ENCODE measurements at places on chromosomes 11 and 22.
A peak's percentile ranks its signal among the peaks of the same experiment; 100 is the strongest.

- peak; percentile 7 for DNase-seq
Measured at GRCh38 chr11:16226245-16226644, 130.1 kb downstream of the SOX6 start.

DNA sequence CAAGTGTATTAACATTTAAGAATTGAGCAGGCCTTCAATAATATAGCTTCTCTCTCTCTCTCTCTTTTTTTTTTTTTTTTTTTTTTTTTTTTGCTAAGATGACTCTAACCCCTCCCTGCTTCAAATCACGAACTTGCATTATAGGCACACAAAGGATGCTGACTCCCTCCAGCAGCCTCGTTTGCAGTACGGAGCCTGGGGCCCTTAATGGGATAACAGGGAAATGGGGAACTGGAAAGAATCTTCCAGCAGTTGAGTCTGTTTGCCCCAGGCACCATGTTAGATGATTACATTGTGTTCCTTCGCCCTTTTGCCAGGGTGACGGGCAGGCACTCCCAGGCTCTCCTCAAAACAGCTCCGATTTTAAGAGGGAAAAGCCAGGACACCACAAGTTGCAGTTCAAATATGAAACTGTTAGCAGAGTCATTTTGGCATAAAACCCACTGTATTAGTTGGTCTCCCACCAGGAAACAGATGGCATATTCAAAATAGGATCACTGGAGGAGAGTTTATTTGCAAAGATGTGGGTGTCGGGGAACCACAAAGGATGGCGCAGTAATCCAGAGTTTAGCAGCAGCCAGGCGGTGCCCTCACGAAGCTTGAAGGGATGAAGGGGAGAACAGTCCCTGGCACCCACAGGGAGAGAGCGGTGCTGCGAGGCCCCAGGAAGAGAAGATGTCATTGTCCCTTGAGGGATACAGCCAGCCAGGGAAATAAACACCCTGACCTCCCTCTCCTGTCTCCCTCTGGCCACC is 26.5 kb upstream of the TREH start:
- no peak for DNase-seq

- DNase-seq: no peak
Measured at GRCh38 chr11:17974246-17974645, 38.6 kb downstream of the SERGEF start.

GRCh38 chr11:87359401-87359800 is 321.7 kb downstream of the TMEM135 start:
- no peak for DNase-seq

GRCh38 chr11:71186806-71187205 is 65.6 kb downstream of the SHANK2 start:
- DNase-seq: no peak

- no peak for DNase-seq
Measured at GRCh38 chr11:76147106-76147740, 59.1 kb downstream of the WNT11 start.

DNA sequence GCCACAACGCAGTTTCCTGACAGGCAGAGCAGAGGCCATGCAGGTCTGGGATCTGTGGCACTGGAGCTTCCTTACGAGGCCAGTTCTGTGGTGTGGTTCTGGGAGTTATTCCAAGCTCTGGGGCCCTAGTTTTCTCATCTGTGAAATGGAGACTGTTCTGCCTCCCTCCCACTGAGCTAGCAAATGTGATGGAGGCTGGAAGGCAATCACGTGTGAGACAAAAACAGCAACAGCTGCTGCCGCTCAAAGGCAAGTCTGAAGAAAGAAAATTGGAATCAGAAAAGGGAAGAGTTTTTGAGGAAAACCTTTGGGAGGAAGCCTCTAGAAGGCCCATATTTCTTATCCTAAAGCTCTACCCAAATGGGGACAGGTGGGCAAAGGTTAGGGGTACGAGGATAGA is 8.3 kb upstream of the RIC3 start:
- no peak for DNase-seq

- DNase-seq: no peak
Measured at GRCh38 chr11:43119275-43119970, 192.4 kb upstream of the API5 start.

DNA sequence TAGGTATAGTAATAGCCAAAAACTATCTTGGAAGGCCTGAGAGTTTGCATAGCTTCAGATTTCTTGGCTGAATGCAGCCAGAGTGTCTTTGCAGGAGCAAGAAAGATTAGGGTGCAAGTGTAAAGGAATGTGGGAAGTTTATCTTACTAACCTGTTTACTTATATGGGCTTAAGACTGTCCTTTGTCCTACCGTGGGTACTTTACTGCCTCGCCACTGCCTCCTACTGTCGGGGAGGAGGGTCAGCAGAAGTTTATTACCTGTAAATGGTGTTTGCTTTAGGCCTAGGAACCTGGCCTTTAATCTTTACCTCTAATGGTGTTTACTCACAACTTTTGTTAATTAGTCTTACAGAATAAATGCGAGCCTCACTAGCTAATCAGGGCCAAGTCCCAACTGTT is 633.8 kb downstream of the DLG2 start:
- DNase-seq: peak; percentile 5

DNA sequence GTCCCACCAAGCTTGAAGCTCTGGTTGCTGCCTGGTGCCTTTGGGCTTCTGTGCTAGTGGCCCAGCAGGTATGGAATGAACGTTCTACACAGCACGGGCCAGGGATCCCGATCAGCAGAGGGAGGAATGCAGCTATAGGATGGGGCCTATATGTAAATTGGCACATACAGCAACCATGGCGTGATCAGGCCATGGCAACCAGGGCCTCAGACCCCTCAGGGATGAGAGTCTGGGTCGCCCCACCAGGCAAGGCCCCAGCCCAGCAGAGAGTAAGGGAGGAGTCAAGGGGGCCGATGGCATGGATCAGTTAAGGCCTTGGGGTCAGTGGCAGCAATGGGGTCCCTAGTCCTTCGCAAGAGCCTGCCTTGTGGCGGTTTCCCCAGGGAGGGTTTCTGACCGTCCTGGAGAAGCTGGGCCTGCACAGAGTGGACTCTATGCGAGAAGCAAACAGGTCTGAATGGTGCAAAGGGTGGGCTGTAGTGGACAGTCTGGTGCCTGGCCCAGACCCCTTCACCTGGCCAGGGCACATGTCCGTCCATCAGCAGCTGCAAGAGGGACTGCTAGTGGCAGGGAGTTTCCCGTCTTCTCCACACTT is 98.6 kb downstream of the RPS6KA4 start:
- no peak for DNase-seq

DNA sequence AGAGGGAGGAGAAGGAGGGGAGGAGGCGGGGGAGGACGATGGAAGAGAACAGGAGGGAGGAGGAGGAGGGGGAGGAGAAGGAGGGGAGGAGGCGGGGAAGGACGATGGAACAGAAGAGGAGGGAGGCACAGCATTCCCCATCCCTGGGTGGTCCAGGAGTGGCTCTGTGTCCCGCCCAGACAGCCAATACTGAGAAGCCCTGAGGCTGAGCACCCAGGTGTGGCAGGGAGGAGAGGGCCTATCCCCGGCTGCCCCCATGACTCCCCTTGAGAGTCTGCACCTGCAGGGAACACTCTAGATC is 717 bp downstream of the MRGPRE start:
- no peak for DNase-seq

Data from fibroblast of upper back skin (primary cell).